Femur (tissue), 1 donor: ENCODE measurements at places on chromosomes 11 and 22.

GRCh38 chr11:115623021-115623451, 118.8 kb upstream of the CADM1 start:
- peak; percentile 92 for DNase-seq

DNA sequence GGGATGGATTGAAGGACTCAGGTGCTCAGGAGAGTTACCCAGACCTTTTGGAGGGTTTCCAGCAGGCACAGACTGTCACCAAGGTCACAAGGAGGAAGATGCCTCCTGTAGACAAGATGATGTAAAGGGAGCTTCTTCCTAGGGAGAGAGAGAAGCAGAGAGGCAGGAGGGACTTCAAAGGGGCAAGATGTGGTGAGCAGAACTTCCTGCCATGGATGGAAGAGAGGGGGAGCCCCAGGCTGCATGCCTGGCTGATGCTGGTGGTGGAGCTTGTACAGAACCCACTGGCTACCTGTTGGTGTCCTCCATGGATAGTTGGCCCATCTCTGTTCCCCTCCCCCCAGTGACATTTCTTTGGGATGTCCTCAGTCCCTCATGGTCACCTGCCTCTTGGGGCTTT, 4.2 kb downstream of the HEPN1 start:
- no peak for DNase-seq

GRCh38 chr22:48588878-48589450, 1238.7 kb downstream of the BRD1 start:
- no peak for DNase-seq

GRCh38 chr11:10930224-10930971, 72.5 kb upstream of the ZBED5 start:
- DNase-seq: peak; percentile 55

DNA sequence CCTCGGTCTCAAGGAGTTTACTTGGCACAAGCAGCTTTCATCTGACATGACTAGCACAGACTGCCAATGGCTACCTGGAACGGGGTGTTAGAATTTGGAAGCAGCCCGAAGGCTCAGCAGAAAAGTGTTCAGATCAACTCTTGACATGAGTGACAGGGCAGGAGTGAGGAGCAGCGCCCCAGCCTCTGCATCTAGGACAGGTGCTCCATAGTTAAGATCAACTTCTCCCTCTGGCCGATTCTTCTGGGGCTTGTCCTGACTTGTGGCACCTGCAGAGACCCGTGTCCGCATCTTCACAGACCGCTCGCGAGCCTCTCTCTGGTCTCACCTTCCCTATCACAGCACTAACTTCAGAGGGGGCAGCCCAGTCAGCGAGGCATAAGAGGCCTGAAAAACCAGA, 42.5 kb upstream of the CHKA start:
- no peak for DNase-seq

- no peak for DNase-seq
These were observed 8.0 kb downstream of the NUMA1 start for GRCh38 chr11:72072348-72072747.
